SHP77 (cell line): ENCODE measurements at places on chromosomes 3 and 15.

DNA sequence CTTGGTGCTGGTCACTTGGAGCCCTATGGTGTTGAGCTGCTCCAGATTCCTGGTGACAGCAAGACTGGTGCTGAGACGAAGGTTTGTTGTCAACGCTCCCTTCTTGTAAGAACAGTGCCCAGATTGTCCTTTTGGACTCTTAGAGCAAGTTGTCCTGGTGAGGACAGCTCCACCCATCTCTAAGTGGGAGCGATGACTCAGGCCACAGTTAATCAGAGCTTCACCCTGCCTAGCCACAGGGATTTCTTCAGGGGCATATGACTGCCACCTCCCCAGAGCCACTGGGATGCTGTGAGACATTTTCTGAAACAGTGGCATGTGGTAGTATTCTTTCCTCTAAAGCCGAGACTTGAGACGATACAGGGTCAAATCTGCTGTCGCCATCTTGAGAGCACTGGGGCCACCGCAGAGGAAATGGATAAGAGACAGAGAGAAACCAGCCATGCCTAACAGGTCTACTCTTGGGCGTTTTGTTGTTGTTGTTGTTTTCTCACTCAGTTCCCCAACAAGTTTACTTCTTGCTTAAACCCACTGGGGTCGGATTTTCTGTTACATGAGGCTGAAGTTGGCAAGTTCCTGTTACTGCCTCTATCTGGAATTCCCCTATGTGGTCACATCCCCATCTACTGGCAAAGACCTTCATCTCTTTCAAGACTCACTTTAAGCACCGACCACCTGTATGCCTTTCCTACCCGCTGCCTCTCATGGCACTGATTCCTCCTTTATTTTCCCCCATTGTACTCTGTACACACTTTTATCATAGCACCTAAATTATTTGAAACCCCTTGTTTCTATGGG, 16.0 kb upstream of the PCOLCE2 start:
- DNase-seq, result no peak

DNA sequence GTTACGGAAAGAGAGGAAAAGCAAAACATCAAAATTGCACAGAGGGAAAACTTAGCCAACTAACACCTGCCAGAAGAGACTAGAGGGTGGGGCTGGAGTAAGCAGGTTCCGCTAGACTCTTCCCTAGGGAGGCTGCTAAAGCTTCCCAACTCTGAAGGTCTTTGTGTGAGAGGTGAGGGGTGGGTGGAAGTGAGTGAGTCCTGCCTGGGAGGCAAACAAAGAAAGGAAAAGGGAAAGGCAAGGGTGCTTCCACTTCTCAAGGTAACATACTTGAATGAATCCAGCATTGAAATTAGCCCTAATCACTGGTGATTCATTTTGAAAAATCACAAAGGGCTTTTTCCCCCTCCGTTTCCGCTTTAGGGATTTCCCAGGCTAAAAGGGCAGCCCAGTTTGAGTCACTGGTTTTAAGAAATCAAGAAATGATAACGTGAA, 220.5 kb upstream of the ADAMTS9 start:
- no peak for DNase-seq

DNA sequence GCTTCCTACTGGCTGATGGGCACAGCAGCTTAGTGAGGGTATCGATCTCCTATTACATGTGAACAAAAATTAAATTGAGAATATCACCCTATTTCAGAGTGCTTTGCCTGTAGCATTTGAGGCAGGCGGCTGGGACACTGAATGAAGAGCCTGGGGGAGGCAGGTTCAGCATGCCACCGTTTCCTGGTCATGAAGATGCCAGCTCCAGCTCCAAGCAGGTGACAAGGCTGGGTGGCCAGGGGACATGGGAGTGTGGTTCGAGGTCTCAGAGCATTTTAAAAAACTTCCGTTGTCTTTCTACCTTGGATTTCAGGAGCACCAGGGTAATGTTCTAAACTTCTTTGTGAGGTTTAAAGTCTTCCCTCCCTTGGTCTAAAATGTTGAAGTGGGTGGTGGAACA, 158.2 kb downstream of the RPLP1 start:
- DNase-seq, result no peak

DNA sequence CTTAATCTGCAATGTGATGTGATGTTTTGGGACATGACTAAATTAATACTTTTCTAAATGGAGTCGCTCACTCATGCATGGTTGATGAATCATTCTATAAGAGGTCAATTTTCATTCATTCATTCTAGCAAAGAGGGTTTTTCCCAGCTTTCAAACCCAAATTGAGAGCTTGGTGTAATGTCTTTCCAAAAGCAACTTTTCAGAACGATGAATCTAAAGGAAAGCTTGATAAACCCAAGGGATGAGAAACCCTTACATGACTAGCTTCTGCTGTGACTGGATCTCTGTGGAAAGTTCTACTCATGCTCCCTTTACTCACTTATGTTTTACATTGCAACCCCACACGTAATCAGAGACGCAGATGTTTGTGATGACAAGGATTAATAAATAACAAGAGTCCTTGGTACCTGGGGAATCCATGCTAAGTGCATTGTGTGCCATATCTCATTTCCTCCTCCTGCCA, 47.7 kb downstream of the PDZRN3 start:
- no peak for DNase-seq

DNA sequence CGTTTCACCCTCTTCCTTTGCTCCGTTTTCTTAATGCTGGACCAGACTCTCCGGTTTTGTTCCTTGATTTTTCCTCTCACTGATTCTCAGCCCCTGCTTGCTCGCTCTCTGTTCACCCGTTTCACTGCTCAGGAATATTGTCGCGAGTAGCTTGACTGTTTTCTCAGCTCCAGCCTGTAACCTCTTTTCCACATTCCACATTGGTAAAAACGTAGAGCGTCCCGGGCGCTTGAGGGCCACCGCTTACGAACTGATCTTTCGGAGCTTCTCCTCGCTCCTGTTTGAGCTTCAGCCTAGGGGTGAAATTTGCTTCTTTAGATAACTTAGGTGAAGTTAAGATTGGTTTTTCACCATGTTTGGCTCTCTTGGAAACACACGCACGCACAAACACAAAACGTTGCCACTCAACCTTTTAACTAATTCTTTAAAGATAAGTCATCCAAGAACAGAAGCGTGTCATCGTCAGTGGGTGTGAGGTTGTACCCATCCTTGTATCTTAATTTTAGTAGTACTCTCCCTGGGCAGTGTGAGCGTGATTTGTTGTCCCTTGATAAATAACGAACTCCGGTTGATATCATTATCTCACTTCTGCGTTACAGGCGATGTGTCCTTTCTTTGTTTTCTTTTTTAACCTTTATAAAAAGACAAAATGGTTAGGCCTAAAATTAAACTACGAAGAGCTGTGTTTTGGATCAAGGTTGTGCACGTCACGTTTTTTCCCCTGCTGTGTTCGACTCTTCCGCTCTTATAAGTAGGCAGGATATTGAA, 1.0 kb downstream of the PAK2 start:
- no peak for DNase-seq

DNA sequence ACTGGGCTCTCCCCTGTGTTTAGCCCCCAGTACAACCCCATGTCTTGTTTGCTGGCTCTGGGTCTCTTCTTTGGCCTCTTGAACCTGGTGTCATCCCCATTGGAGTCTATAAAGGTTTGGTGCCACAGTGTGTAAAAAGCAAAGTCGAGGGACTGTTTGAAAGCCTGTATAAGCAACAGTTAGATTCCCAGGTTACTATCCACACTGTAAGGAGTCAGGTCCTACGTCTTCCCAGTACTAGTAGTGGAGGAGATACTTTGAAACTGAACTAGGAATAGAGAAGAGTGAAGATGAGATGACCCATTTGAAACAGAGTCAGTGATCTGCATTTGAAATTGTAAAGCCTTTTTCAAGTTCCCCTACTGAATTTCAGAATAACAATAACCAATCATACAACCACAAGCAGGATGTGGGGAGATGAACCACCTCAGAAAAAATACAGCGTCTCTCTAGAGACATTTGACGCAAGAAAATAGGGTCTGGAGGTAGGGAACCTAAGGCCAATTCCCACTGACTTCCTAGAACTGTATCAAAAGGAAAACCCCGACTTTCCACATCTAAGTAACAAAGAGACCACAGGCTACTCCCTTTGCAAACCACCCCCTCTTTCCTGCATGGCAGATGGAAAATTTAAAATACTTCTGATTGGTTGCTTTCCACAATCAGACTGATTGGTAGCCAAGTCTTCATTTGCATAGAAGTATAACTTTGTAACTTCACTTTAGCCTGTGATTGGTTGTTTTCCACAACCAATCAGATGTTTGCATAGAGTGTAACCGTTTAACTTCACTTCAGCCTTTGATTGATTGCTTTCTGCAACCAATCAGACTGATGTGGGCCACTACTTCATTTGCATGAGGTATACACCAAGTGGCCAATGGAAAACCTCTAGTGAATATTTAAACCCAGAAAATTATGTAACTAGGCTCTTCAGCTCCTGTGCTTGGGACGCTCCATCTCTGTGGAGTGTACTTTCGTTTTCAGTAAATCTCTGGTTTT, 49.9 kb upstream of the NEDD4 start:
- no peak for DNase-seq

- DNase-seq, result no peak
Measured at GRCh38 chr15:98003996-98004395, 43.5 kb downstream of the ARRDC4 start.

- no peak for DNase-seq
Measured at GRCh38 chr3:134536781-134537180, 50.9 kb downstream of the CEP63 start.

GRCh38 chr3:184134746-184135148, 411 bp upstream of the EIF2B5 start:
- no peak for DNase-seq

DNA sequence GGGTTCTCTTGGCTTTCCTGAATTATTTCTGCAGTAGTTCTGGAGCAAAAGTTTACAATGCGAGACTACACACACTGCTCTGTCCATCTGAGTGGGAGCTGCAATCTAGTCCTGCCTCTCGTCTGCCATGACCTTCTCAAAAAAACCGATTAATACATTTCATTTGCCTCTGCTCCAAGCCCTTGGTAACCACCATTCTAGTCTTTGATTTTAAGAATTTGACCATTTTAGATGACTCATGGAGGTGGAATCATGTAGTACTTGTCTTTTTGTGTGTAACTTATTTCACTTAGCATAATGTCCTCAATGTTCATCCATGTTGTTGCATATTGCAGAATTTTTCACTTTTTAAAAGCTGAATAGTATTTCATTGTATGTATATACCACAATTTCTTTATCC, 356.9 kb downstream of the SV2B start:
- DNase-seq, result no peak

GRCh38 chr3:129690406-129690805, 83.9 kb upstream of the PLXND1 start:
- peak; percentile 61 for DNase-seq

DNA sequence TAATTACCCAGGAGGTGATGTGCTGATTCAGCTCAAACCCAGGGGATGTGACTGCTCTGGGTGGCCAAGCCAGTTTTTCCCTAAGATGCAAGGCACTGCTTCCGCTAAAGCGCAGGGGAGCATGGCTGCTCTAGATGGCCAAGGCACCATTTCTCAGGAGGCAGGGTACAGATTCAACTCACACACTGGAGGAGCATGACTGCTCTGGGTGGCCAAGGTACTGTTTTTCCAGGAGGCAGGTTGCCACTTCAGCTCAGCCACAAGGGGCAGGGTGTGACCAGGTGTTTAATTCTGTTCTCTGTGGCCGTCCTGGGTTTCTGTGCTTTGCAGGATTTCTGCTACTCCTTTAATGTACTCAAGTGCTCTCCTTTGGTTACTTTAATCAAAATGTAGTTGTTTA, 659.3 kb upstream of the ARRDC4 start:
- no peak for DNase-seq

GRCh38 chr15:87032295-87032694, 952.6 kb downstream of the AGBL1 start:
- no peak for DNase-seq

- no peak for DNase-seq
Measured at GRCh38 chr15:73872346-73872745, 1.0 kb upstream of the TBC1D21 start.
